ENCODE measurements at places on chromosomes 1 and 21.

DNA sequence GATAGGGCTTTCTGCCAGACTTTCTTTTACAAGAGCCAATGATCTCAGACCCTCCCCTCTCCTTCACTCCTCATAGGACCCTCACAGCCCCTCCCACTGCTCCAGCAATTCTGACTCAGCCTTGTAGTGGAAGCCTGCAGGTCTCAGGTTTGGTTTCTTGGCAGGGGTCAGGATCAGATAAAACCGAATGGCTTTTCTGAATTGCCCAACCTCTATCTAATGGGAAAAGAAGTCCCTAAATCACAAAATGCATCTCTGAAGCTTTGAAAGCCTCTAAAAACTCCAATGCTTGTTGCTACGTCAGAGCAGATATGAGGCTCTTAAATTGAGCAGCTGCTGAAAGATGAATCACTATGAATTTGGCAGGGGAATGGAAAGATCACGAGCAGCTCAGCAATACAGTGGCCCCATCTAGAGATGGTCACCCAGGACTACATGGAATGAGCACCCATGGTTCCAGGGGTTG is 74.5 kb downstream of the NID1 start:
- DNase-seq = no peak

DNA sequence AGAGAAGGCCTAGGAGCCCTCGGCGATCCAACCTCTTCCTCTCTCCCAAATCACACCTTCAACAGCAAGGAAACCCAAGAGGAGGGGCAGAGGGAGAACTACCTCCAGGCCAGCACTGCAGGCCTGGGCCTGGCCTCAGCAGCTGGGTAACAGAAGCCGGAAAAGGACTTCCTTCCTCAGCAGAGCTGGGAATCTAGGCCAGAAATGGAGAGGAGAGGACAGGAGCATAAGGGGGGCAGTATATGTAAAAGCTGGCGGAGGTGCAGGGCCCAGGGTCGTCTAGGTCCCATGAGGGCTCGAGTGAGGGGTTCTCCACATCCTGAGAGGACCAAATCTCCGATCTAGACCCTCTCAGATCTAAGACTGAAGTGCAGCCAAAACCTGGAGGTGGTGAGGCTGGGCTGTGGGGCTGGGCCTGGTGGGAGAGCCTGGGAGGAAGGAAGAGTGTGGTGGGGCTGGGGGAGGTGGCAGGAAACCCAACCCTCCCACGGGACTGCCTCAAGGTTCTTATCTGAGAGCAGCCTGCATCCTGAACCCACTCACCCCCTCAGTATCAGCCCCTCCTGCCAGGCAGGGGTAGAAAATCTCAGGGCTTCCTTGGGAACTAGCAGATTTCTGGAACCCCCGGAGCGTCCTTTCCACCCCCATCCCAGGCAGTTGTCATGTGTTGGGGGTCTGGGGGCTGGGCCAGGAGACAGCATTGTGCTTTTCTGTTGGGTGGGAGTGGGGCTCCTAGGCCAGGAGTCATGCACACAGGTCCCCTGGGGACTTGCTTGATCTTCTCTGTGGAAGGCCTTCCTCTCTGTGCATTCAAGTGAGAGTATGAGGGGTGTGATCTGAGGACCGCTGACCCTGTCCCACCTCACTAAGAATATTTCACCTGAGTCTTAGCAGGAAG is 33.0 kb downstream of the PIK3C2B start:
- DNase-seq = peak; percentile 22

- DNase-seq = no peak
These were observed 125.8 kb upstream of the ATP1B1 start for GRCh38 chr1:168980656-168981055.

- DNase-seq = no peak
These were observed 26.2 kb downstream of the EXTL2 start for GRCh38 chr1:100868364-100868995.

DNA sequence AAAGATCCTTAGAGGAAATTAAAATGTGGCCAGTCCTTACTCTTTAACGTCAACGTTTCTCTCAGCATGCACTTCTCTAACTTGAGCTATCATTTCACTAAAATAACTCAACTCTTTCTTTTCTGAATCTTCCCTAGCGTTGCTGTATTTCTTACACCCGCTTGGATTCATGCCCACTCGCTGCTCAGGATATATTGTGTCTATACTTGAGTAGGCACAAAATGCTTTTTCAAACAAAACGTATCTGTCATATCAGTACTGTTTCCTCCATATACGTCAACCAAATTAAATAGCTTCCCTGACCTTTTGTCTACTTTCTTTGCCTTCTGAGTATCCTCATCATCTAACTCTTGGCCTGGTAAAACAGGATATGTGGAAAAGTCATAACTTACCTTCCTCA is 549.7 kb downstream of the SMYD3 start:
- DNase-seq = no peak

- peak; percentile 59 for DNase-seq
These were observed 6.9 kb downstream of the PINK1 start for GRCh38 chr1:20640183-20640597.

GRCh38 chr1:156114101-156114918 is at the start of gene LMNA:
Gene LMNA, plus strand, starts transcription at chr1:156114711. Its CDS starts 208 bp downstream, at chr1:156114919.
- peak; percentile 72 for DNase-seq

DNA sequence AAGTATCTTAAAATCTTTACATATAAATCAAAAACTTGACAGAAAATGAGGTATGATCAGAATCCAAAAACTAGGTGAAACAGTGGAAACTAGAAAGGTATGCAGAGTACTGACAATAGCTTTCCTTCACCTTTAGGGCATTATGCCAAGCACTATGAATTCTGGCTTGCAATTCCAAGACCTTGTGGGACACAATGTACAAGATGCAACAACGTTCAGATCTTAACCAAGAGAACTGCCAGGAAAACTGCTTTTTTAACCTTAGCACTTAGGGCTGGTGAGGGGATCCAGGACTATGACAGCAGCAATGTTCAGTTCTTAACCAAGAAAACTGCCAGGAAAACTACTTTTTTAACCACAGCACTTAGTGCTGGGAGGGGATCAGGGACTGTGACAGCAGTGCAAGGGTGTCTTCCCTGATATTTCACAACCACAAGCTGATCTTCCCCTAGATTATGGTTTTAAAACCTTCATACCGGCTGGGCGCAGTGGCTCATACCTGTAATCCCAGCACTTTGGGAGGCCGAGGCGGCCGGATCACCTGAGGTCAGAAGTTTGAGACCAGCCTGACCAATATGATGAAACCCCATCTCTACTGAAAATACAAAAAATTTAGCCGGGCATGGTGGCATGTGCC is 22.3 kb downstream of the FOXJ3 start:
- no peak for DNase-seq
